ENCODE measurements at places on chromosomes 6 and 20.

DNA sequence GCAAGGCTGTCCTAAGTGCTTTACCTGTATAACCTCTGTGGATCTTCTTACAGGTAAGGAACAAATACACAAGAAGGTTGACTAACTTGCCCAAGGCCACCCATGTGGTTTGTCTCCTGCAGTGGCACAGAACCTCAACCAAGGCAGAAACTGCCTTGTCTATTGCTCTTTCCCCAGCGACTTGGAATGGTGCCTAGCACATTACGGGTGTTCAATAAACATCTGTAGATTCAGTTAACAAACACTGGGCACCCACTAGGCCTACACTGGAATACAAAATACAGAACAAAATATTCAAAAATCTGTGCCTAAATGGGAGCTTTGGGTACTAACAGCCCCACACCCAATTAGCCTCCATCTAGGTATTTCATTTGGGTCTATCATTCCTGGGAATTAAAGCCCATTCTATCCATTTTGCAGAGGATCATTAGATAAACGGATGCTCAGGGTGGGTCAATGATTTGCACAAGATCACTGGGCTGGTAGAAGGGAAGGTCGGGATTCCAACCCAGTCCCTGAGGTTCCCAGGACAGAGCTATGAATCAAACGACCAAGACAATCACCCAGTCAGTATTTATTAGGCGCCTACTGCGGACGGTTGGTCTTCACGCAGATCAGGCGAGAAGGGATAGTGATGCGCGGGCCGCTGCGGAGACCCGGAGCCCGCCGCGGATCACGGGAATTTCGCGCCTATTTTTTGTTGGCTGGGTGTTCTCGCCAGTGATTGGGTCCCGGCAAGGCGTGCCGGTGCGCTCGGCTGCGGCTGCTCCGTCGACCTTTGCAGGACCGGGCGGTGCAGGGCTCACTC lies at the start of gene STK35:
STK35 (plus strand) TSS at position 771 of the 808 bp plus-strand sequence. CDS start 55 bp downstream, outside the sequence.
- DNase-seq, result no peak

- DNase-seq, result no peak
Measured at GRCh38 chr6:2465336-2465735, 219.9 kb upstream of the GMDS start.

- no peak for DNase-seq
Measured at GRCh38 chr6:69813508-69813907, 16.7 kb upstream of the LMBRD1 start.

- no peak for DNase-seq
Measured at GRCh38 chr20:31682352-31682751, 40.3 kb downstream of the BCL2L1 start.

DNA sequence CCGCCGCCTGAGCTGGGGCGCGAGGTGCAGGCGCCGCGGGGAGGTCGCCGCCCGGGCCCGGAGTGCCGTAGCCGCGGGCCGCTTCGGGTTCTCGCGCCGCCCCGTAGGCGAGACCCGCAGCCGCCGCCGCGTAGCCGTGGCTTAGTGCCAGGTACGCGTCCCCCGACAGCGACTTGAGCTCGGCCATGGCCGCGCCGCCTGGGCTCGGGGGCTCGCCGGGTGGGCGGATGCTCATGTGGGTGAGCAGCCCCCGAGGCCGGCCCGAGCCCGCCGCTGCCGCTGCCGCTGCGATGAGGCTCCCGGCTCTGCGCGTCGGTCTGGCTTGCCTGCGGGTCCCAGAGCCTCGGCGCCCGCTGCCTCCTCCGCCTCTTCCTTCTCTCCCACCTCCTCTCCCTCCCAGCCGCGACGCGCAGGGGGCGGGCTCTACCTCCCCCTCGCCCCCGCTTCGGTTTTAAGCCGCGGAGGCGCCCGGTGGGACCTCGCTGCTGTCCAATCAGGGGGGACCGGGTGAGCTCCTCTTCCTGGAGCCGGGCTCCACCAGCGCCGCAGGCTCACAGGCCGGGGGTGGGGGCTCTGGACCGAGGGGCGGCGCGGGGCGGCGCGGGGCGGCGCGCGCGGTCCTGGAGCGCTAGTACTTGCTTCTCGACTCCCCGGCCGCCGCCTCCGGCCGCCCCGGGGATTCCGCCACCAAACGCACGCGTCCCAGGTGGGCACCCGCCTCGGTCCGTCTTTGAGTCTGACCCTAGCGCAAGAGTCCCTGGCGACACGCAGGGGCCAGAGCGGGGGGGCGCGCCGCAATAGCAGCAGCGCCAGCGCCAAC lies at the start of gene BHLHE23:
BHLHE23 (minus strand) TSS at position 425 of the 820 bp plus-strand sequence; CDS start at position 235, 190 bp downstream.
- DNase-seq, result no peak

- no peak for DNase-seq
Measured at GRCh38 chr6:161198176-161198575, 75.7 kb downstream of the AGPAT4 start.

DNA sequence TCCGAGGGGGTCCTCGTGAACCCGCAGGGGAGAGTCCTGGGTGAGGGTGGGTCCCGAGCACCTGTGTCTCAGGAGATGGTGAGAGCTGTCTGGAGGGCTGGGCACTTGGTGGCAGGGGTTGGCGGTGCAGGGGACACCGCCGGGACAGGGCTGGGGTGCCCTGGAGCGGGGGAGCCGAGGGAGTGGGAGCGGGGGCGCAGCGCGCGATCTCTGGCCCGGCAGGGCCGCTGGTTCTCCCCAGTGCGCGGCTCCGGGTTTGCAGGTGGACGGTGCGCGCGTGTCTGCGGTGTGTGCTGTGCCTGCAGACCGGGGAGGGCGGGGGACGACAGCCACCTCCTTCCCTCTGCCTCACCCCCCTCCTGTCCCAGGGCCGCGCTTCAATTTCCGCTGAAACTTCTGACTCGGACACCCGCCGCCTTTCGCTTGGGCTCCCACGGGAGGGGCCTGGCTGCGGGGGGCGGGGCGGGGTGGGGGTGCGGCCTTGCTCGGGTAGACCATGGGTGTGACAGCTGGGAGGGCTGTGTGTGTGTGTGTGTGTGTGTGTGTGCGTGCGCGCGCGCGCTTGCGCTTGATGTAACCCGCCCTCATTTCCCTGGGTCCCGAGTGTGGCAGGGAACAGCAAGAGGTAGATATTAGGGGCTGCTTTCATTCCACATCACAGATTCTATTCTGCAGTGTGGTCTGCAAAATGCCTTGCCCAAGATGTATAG lies 1.2 kb downstream of the TRIB3 start:
- no peak for DNase-seq

GRCh38 chr6:5099537-5099936 lies 14.4 kb downstream of the PPP1R3G start:
- DNase-seq, result no peak

GRCh38 chr6:120378582-120379220 lies 955.6 kb downstream of the TBC1D32 start:
- DNase-seq, result no peak

- no peak for DNase-seq
Measured at GRCh38 chr6:140181876-140182275, 807.4 kb upstream of the CITED2 start.

- DNase-seq, result no peak
Measured at GRCh38 chr20:50501972-50502745, 8.0 kb upstream of the PTPN1 start.

DNA sequence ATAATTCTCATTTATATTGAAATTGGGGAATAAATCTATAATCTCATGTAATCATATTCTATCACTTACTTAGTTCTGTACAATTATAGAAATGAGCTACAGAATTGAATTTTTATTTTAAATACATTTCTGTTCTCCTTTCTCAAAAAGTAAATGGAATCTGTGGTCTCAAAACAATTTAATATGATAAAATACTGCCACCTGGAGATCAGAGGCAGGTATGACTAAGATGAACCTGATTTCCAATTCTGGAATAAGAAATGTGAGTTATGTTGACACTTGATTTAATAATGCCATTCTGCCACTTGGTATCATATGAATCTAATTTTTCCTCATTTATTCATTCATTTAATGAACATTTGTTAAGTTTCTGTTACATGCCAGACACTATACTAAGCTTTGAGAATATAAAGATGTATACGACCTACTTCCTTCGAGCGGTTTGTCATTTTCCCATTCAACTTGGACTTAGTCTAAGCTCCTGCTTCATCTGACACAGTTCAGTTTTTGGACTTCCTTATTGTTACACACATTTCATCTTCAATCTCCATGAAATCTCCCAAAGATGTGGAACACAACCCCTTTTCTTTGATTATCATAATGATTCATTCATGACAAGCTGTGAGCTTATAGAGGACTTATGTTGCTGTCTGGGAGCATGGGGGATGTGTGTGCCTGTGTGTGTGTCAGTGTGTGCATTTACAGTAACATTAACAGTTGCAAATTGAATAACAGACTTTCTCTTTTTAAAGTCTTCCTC lies 7.5 kb upstream of the CCDC28A start:
- no peak for DNase-seq

GRCh38 chr20:13800728-13801134 lies 15.9 kb downstream of the NDUFAF5 start:
- no peak for DNase-seq

GRCh38 chr6:35026434-35027222 lies 114.5 kb downstream of the TCP11 start:
- DNase-seq, result no peak

DNA sequence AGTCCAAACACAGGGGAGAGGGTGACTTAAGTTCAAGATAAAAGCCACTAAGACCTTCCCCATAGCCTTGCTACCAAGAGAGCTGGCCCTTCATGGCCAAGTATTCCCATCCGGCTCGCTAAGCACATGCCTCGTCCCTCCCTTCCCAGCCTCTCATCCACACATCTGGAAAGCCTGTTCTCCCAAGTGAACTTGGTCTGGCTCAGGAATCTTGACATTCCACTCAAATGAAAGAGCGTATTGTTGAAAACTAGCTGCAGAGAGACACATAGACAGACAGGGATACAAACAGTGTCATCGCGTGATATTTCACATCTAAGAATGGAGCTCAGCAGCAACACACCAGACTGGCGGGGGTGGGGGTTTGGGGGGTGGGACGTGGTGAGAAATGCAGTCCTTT lies 182.8 kb upstream of the FOXQ1 start:
- DNase-seq, result no peak

GRCh38 chr6:67630146-67630545 lies 1004.9 kb upstream of the ADGRB3 start:
- no peak for DNase-seq

DNA sequence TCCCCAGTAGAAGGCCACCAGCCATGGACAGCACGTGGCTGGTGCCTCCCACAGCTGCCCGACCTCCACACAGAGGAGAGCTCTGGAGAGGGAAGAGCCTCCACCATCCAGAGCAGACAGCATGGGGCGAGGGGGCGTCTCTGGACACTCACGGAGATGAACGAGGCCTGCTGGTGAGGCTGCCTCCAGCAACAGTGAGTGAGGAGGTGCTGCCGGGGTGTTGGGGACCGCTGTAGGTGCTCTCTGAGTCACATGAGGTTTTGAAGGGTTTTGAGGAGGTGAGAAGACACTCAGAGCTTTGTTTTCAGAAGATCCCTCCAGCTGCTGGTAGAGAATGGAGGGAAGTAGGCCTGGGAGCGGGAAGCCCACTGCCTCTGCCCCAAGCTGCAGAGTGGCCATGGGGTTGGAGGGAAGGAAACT lies 65.6 kb downstream of the THBS2 start:
- no peak for DNase-seq

DNA sequence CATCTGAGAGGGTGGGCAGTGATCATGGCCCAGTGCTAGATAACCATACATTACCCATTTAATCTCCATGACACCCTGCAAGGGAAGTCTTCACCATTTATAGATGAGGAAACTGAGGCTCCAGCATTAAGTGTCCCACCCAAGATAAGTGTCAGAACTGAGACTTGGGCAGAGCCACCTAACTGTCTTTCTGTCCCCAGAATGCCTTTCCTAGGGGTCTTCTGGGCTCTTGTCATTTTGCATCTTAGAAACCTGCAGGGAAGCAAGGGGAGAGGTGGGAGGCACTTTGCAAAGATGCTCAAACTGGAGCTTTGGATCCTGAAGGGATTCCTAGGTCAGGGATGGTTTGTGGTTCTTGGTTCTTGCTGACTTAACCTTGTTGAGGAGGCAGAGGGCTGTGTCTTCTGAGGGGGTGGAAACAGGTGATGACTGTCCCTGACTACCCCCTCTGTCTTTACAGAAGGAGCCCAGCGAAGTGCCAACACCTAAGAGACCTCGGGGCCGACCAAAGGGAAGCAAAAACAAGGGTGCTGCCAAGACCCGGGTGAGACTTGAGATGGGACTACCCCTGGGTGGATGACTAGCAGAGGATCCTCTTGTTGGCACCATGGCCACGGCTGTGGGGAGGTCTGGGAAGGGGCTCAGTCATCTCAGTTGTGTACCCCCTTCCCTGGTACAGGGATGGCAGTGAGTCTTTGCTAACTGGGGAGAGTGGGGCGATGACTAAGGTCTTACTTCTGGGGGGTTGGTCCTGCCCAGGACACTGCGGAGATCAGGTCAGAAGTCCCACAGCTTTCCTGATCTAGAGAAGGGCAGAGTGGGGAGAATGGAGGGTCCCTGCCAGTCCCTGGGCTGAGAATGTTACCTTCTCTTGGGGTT lies 5.8 kb downstream of the HMGA1 start:
- DNase-seq, result no peak

DNA sequence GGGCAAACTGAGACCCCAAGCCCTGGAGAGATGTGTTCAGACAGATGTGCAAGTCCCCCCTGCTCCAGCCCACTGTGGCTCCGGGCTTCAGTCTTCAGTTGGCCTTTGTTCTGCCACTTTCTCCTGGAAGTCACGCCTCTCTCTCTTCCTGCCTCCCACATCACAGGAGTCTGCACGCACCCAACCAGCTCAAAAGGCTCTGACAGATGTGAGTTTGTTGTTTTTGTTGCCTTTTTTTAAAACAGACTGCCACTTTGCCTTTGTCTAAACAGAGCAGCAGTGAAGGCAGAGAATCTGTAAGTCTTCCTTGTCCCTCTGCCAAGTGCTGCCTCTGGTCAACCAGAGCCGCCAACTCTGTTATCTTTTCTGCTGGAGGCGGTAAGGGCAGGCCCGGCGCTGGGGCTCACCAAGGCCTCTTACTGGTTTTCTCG lies 149.7 kb downstream of the TFAP2C start:
- peak; percentile 4 for DNase-seq

DNA sequence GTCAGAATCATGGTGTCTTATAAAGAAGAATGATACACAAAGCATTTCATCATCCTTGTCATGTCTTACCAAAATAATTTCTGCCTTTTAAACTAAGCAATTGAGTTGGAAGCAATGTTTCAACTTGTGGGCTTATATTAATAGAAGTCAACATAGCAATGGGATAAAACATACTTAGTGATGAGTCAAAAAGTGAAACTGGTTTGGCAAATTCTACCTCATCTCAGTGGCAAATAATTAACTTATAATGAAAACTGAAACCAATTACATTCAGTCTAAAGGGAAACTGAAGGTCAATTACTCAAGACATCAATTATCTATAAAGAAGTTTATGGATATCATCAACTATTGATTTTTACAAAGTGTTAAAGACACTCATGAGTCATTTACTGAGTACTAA lies 463.8 kb downstream of the BMP2 start:
- DNase-seq, result no peak

DNA sequence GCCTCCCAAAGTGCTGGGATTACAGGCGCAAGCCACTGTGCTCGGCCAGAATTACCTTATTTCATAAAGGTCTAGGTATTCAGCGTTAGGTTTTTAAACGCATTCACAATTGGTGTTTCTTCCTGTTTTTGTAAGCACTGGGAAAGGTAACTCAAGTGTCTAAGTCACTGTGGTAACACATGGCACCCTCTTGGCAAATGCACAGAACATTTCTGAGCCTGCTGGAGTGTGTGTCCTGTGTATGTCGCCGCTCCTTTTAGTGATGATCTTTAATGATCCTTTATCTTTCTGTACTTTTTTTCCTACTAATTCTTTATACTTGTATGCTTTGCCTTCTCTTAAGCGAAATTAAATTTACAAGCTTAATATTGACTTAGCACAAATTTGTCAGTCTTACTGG lies 263.0 kb downstream of the ARID1B start:
- DNase-seq, result no peak

- DNase-seq, result no peak
Measured at GRCh38 chr6:134549854-134550253, 231.9 kb upstream of the SGK1 start.

- no peak for DNase-seq
Measured at GRCh38 chr6:125753218-125753936, 3.9 kb downstream of the HEY2 start.

Data from left renal pelvis (tissue), 4 donors.